ENCODE measurements at places on chromosomes 11 and 22.
A peak's percentile ranks its signal among the peaks of the same experiment; 100 is the strongest.

DNA sequence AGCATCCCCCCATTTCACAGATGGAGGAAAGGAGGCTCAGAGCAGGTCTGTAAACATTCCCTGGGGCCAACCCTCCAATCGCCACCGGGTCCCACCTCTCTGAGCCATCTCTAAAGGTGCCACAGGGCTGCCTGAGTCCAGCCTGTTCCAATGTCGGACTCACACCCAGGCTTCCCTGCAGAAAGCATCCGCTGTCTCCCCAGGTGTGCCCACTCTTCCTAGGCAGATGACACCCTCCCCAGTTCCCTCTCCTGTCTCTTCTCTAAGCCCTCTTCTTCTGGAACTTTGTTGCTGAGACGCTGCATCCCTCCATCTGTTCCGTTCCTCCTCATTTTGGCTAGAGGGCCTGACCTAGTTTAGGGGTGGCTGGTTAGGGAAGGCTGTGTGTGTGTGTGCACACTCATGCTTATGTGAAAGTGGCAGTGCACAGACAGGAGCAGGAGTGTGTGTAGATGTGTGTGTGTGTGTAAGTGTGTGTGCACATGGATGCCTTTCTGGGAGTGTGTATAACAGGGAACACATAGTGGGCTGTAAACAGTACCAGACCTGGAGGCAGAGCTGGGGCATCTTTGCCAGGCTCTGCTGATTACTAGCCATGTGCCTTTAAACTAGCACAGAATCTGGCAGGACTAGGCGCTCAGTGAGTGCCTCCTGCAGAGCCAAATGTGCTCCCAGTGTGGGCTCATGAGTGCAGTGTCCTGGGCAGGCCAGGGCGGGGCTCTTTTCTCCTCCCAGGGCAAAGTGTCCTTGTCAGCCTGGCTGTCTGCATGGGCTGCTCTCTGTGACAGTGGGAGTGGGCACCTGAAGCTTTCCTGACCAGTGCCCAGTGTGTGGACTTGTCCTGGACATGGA lies 77.3 kb upstream of the NECTIN1 start:
- no peak for DNase-seq

GRCh38 chr11:4183410-4184057 lies 88.9 kb downstream of the RRM1 start:
- DNase-seq: no peak

DNA sequence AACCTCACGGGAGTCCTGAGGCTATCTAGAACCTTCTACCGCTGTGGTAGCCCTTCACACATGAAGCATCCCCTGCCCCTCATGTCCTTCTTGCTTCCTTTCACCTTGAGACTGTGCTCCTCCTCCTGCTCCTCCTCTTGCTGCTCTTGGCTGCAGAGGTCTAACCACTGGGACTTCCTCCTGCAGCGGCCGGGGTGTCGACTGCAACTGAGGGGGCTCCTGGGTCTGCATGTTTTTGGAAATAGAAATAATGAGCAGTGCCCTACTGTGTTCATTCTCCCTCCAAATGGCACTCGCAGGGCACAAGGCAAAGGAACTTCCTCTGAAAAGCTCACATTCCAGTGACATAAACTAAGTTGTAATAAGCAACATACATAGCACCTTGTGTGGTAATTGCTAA lies 14.8 kb downstream of the PIWIL3 start:
- no peak for DNase-seq

DNA sequence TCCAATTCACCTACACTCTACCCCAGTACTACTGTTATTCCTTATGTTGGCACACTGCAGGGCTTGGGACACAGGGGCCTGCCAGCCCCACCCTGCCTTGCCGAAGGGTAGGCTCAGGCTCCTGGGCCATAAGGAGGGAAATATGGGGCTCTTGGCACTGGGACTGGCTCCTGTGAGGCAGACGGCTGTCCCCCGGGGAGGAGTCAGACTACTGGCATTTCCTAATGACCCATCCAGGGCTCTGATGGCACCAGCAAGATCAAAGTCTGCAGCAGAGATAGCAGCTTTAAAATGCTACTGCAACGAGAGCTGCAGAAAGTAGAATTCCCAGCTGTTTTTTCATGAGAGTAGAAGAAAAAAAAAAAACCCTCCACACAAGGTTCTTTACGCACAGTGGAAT lies 42.2 kb upstream of the CYP2D6 start:
- no peak for DNase-seq

GRCh38 chr22:35552196-35552842 lies 11.7 kb downstream of the RASD2 start:
- peak; percentile 88 for DNase-seq

DNA sequence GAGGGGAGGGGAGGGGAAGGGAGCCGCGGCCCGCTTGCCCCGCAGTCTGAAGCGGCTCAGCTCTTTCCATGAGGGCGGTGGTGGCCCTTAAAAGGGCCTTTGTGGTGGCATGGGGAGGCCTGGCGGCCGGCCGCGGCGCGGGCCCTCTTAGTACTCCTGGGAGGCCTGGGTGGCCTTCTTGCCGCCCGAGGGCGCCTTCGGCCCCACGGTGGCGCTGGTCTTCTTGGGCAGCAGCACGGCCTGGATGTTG lies 6.9 kb downstream of the DPAGT1 start:
- no peak for DNase-seq

GRCh38 chr11:74948546-74948897 lies 369 bp downstream of the XRRA1 start:
- DNase-seq: no peak

- DNase-seq: no peak
These were observed 8.1 kb upstream of the ANO3 start for GRCh38 chr11:26323837-26324236.

GRCh38 chr11:125874556-125875124 lies 12.8 kb upstream of the HYLS1 start:
- peak; percentile 73 for DNase-seq

GRCh38 chr22:40000171-40000570 lies 5.4 kb downstream of the FAM83F start:
- no peak for DNase-seq

DNA sequence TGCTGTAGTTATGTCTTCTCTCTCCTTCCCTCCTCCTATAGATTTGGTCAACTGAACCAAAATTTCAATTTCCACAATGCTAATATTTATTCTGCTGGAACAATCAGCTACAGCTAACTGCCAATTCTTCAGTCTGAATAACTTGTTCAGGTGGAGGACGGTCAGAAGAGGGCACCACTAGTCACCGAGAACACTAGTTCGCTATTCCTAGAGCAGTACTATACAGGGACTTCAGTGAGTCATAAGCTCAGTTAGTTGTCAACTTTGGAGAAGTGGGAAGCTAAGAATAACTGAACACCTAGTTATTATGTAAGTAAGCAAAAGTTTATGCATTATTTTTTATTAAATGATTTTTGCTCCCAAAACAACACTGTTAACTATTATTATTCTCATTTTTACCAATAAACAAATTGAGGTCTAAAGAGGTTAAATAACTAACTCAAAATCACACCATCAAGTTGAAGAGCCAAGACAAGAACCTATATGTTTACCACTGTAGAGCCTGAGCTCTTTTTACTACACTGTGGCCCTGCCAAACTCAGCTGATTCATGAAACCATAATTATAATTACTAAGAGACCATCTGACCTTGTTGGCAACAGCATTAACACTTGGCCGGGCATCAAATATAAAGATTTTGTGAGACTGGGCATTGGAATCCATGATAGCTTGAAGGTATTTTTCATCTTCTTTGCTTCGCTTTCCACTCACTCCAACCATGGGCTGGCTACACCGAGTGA lies 59.0 kb downstream of the CEP57 start:
- peak; percentile 35 for DNase-seq

DNA sequence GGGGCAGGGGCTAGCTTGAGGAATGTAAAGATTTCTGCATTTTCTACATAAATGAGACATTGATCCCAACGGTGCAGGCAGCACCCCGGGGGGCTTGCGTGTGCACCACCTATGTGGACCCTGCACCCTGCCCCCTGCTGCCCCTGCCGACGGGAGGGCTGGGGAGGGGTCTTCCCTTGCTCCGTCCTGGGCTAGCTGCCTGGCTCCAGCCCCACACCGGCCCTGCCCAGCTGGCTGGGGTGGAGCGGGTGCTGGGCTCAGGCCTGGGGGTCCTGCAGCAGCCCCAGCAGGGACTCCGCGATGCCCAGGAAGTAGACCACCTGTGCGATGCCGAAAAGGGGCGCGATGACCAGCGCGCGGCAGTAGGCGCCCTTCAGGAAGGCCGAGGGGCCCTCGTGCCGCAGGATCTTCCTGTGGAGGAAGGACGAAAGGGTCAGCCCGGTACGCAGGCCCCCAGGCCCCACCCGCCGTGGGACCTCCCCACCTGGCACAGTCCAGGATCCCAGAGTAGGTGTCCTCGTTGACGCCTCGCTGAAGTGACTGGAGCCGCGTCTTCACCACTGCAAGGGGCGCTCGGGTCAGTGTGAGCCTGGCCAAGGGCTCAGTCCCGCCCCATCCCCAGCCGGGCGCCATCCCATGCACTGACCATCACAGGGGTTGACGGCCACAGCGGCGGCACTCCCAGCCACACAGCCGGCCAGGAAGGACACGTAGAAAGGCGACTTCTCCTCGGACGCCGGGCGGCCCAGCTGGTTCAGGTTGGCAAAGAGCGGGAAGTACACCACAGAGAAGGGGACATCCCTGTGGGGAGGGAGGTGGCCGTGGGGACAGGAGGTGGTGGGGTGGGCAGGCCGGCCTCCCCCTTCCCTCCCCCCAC lies 2.0 kb upstream of the CEND1 start:
- DNase-seq: no peak

- no peak for DNase-seq
These were observed 33.7 kb upstream of the SMPD1 start for GRCh38 chr11:6356503-6357055.

- DNase-seq: no peak
These were observed 8.9 kb downstream of the SDF2L1 start for GRCh38 chr22:21650823-21651520.

DNA sequence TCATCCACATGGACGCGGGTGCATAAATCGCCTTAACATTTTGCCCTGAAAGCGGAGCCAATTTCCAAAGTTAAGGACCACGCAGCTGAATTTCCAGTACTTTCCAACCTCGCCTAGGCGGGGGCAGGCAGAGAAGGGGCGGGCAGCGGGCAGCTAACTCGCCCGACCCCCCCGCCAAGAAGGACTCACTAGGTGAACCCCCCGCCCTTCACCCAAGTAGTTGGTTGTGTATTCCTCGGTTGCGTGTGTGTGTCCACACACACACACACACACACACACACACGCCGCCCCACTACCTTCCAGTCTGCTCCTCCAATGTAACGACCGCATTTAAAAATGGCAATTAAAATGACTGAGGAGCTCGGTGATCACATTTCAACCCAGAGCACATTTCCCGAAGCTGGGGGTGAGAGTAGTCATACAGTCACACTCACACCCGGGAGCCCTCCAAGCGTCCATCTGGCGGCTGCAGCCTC lies 1.4 kb downstream of the TENM4 start:
- no peak for DNase-seq

DNA sequence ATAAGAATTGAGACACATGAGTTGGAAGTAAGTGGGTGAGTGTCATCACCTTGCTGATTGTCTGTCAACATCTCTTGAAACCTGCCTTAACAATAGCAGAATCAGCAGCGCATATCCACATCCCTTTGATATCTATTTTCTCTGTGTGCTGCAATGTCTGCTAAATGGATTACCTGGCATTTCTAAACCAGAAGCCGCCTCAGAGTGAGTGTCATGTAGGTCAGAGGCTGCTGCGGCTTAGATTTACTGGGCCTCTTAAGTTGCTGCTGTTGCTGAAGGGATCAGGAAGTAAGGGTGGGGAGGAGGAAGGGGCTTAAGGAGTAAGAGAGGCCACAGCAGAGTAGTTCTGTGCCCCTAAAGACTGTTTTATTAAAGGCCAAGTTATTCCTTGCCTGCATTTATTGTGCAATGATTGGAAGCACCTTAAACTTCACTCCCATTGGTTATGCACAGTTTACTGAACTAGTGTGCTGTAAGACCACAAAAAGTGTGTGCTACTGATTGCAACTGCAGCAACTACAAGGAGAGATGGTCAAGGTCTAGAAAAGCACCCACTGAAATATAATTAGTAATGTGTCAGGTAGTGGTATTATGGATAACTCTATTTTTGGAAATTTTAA lies 29.8 kb upstream of the TMEM41B start:
- DNase-seq: no peak

GRCh38 chr11:43797866-43798265 lies 82.8 kb upstream of the ALKBH3 start:
- no peak for DNase-seq

- no peak for DNase-seq
These were observed 10.3 kb downstream of the APOL4 start for GRCh38 chr22:36191106-36191836.

- no peak for DNase-seq
These were observed 107.7 kb downstream of the GRAMD1B start for GRCh38 chr11:123537726-123538125.

DNA sequence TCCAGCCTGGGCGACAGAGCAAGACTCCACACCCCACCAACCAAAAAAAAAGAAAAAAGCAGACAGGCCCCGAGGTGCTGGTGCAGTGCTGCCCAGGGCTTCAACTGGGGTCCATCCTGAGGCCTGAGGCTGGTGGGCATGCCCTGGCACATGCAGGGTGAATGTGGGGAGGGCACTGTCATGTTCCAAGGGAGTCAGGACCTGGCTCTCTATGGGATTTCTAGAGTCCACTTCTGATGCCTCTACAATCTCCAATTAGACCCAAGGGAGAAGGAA lies 10.1 kb downstream of the CENPM start:
- DNase-seq: no peak

DNA sequence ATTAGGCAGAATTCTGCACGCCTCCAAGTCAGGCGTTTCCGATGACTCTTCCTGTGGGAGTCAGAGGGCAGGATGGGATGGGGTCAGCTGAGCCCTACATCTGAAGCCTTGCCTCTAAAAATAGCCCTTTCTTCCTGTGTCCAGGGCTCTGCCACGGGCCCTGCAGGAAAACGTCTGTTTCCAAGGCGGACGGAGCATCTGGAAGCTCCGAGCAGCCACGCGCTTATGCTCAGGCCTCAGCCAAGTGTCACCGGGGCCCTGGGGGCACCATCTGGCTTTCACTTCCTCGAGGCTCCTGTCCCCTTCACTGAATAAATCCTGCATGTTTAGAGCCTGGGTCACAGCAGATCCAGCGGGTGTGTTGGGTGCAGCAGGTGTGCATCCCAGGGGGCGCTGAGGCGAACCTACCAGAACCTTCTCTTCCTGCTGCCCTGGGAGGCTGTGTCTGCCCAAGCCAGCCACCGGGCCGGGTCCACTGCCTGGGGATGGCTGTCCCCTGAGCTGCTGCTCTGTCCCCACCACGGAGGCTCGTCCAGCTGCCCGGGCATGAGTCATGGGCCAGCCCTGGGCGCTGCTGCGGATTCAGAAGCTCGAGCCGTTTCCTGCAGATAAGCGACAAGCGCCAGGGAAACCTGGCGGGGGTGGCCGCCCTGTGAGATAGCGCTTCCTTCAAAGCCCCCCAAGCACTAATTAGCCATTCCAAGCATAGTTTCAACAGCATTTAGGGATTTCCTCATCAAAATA lies 32.0 kb upstream of the LINC01488 start:
- no peak for DNase-seq

- no peak for DNase-seq
These were observed 231.4 kb downstream of the LARGE1 start for GRCh38 chr22:33688903-33689302.

All from H9 (cell line).